ENCODE measurements at places on chromosomes 4 and X.

- no peak for DNase-seq
Measured at GRCh38 chrX:117510453-117510852, 606.2 kb downstream of the KLHL13 start.

DNA sequence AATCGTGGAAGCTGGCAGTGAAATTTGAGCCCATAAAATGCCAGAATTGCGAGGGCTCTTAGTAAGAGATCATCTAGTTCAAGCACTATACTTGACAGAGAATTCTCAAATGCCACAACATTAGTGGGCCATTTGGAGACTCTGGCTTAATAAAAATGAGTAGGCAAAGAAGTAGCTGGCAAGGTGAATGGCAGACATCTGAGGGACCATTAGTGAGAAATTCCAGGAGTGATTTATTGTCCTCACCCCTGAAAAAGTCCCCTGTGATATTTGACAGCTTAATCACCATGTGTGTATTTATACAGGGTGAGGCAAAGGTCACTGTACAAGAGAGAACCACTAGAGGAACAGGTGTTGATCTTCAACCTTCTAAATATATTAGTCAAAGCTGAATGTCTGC is 207.5 kb downstream of the CHRDL1 start:
- DNase-seq = no peak

DNA sequence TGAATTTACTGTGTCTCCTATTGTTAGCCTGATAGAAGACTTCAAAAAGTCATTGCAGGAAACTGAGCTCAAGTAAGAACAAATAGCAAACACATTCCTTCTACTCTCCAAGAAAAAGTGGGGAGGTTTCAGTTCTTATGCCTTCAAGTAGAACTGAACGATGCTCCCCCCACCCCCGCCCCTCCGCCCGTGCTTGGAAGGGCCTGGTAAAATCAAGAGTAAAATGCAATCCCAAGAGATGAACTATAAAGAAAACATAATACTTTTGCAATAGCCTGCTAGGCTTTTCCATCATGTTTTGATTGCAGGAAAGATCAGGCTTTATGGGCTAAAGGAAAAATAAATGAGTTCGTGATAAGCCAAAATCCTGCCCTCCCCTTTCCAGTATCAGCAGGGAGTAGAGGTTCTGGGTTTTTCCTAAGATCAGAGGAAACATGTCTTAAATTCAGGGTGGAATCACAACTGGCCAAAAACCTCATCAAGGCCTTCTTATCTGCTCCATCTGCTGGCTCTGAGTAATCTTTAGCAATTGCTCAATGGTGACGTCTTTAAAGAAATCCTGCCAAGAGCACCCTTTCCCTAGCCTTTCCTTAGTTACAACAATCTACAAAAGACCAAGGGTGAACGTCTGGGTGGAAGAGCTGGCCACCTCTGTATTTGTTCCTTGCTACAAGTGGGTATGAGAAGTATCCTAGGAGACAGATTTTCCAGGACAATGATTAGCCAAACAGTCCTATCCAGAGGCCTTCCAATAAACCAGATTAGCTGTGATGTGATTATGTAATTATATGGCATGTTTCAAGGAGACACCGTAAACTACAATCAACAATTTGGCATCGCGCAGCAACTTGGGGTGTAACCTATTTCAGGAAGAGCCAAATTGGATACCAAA is 66.3 kb upstream of the FAM9C start:
- no peak for DNase-seq

DNA sequence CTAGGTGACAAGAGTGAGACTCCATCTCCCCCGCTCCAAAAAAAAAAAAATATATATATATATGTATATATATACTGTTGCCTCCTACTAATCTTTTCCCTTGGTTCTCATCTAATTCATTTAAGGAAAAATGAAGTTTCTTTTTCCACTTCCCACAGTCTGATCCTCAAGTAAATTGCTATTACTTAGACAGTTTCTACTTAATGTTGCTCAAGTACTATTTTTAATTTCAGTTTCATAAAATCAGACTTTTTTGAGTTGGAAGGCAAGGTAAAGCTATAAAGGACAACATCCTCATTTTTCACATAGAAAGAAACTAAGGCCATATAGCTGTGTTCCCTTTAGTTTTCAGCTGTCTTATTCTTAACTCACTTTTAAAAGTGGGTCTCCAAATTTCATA is 5.8 kb downstream of the RXFP1 start:
- no peak for DNase-seq

- DNase-seq = no peak
Measured at GRCh38 chr4:176879380-176880116, 86.8 kb upstream of the VEGFC start.

- no peak for DNase-seq
Measured at GRCh38 chrX:43971966-43972961, 926 bp downstream of the NDP start.

GRCh38 chrX:154037754-154038153 is 18.1 kb upstream of the IRAK1 start:
- no peak for DNase-seq

- no peak for DNase-seq
Measured at GRCh38 chr4:119980456-119980855, 86.2 kb downstream of the MAD2L1 start.

DNA sequence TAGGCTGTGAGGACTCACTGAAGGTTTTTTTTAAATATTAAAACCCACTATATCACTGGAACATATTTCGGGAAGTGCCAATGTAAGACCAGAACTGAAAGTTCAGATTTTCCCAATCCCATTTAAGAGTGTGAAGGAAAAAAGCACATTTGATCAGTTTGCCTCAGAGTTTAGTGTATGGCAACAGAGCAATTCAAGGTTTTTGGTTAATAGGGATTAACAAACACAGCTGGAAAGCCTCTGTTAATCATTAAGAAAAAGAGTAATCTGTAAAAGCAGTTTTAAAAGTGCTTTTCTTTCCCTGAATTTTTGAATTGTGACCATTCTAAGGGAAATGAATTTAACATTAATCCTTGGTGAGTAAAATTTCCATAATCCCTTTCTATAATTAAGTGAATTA is 60.4 kb downstream of the NPY5R start:
- DNase-seq = no peak

DNA sequence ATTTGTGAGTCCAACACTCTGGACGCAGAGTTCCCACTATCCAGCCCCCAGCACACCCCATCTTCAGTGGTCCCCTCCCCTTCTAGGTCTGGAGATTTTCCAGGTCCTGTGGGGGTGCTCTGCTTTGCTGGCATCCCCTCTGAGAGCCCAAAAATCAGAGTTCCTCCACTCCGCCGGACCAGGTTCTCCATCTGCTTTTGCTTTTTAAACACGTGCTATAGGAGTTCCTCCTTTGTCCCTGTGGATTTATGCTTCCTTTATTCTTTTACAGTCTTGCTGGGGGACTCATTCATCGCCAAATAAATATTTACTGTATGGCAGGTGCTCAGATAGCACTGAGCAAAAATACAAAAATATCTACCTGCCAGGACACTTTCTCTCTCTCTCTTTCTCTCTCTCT is 324.7 kb downstream of the STK32B start:
- no peak for DNase-seq

DNA sequence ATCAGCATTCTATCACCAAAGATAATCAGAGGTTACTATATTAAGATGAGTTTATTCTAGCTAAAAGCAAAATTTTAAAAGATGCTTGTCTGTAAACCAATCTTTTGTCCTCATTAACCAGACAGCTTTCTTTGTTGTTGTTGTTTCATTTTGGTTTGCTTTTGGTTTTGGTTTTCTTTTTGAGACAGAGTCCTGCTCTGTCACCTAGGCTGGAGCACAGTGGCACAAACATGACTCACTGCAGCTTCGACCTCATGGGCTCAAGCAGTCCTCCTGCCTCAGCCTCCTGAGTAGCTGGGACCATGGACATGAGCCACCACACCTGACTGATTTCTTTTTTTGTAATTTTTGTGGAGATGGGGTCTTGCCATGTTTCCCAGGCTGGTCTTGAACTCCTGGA is 102.9 kb downstream of the COX18 start:
- DNase-seq = no peak

GRCh38 chr4:78601013-78601412 is 49.4 kb downstream of the ANXA3 start:
- DNase-seq = no peak

GRCh38 chr4:1333256-1333655 is 13.8 kb upstream of the UVSSA start:
- no peak for DNase-seq

- no peak for DNase-seq
Measured at GRCh38 chr4:55138367-55138766, 13.0 kb upstream of the KDR start.

- DNase-seq = no peak
Measured at GRCh38 chr4:39568805-39569204, 41.6 kb upstream of the UGDH start.

DNA sequence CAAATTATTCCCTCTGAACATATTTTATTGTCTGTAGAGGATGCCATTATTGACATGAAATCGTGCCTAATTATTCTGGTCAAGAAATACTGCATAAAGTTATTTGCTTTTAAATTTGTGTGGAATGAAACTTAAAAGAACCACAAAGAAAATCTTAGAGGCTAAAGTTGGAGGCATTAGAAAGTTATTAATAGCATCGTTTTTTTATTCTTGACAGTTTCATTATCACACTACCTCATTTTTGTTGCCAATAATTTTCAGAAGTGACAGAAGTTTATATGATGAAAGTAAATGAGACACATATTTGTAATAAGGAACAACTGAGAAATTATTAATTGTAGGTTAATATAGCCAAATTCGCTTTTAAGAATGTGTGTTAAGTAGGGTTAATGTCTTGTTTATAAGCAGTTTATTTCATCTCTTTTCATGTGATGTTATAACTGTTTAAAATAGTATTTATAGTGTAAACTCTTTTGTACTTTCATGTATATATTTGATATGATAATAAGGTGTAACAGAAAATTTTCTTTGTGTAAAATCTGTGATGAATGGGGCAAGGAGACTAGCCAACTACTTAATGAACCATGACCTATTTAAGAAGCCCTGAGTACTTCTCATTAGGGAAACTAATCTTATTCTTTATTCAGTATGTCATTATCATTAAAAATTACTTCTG is 54.5 kb upstream of the GRIA2 start:
- no peak for DNase-seq

DNA sequence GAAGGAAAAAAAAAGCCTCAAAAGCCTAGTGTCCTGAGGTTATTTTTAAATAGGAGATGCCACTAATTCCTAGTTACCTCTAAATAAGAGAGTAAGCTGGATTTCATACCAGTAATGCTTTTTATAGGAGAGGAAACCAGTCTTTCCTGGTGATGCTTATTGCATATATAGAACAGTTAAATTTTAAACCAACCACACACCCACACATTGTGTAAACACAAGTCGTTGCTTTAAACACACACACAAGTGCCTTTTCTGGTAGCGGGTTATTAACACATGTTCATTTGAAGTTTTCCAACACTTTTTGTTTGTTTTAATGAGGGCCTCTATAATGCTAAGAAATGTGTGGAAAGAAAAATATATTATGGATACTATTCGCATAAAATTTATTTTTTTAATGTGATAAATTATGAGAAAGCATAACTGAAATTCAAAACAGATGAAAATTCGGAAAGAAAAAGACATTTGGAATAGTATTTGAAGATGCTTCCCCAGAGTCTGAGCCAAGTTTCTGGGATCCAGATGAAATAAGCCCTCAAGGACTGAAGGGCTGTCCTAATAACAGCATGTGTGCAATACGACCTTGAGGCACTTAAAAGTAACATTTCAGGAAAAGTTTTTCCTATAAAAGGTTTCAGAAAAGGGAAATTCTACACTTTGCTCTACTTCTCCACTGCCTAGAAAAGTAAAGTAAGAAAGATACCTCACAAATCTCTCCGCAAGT is 2.0 kb downstream of the ANTXR2 start:
- DNase-seq = no peak

DNA sequence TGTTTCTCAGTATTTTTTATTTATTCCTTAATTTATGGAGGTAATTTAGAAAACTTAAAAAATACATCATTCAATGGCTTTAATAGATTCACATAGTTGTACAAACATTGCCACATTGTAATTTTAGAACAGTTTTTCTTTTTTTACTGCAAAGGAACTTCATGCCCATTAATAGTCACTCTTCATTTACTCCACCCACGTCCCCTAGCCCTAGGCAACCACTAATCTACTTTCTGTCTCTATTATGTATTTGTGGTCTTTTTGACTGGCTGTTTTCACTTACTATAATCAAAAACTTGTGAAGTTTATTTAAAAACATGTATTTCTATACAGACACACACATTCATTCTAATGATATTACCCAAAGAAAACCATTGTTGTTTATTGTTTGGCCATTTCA is 664.8 kb downstream of the GRID2 start:
- DNase-seq = no peak

Measured in stimulated activated CD8-positive, alpha-beta memory T cell treated with anti-CD3 and anti-CD28 coated beads, Interleukin-15, amount 100 ng/mL, for 24 hours (primary cell).